Smooth muscle cell of bladder (primary cell): ENCODE measurements at places on chromosomes 3 and 15. TPM values are rescaled to one million over a fixed set of nuclear protein-coding genes. Genes with fewer than 3 reads are reported as not detected.

Gene OSTN
- 0.55 and 0.57 TPM in 2 replicates for total RNA-seq

Gene MAP3K13
- total RNA-seq: 11.9 and 13.6 TPM in 2 replicates

Gene ACTC1
- not detected in 2 replicates for total RNA-seq

Gene PLS1
- 0.14 and 0.37 TPM in 2 replicates for total RNA-seq

Gene SETD2
- 22.0 and 25.6 TPM in 2 replicates for total RNA-seq

Gene SSUH2
- total RNA-seq: under 0.01 TPM in 1 of 2 replicates, not detected in the other

Gene CBLB
- total RNA-seq: 18.3 and 23.9 TPM in 2 replicates

Gene PLA2G4B
- 0.71 and 0.92 TPM in 2 replicates for total RNA-seq

Gene EPHA6
- under 0.01 and 0.18 TPM in 2 replicates for total RNA-seq

Gene CHRD
- total RNA-seq: 1.4 and 1.9 TPM in 2 replicates
